ENCODE measurements at places on chromosomes 2 and 18.
A peak's percentile ranks its signal among the peaks of the same experiment; 100 is the strongest.

DNA sequence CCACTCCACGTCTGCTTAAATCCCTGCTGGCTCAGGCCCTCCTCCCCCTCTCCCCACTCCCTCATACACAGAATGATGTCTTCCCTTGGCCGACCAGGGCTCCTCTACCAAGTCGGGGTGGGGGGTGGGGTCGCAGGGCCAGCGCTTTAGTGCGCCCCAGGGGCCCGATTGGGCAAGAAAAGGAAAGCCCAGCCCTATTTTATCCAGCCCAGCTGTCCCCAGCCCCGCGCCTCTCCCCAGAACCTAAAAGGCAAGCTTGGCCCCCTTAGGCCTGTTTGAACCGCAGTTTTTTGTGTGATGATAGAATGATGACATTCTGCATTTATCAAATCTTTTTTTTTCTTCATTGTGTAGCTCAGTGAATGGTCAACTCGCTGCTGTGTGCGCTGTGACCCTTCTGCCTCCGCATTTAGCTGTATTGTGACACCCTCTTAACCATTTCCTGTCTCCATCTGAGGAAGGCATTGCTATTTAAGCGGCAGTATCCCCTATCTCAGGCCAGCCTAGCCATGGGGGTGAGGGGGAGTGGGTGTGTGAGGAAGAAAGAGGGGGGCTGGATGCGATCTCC lies 231.4 kb downstream of the HAUS1 start:
- DNase-seq, result peak; percentile 20

DNA sequence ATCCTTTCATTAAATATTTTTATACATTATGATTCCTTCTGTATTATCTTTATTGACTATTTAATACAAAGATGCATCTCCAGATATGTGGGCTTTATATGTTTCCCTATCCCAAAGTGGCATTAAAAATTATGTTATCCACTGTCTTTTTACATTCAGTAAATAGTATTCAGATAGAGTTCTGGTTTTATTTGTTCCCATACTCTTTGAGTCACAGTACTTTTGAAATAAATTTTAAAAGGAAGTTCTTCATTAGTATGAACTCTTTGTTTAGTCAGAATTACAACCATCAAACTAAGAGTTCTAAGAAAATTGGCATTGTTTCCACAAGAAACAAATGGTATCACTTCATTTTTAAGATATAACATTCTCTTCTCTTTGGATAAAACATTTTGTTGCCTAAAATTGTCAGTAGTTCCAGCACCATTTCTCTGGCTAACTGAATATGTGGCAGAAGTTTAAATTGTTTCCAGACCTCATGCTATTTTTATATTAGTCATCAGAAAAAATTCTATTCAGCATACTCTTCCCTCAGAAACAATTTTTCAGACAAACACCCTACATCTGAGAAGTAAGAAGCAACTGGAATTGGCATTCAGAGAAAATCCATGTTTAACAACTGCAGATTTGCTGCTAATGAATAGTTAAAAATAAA lies 88.5 kb upstream of the COL5A2 start:
- DNase-seq, result peak; percentile 90

- DNase-seq, result no peak
Measured at GRCh38 chr2:144147356-144147755, 372.6 kb downstream of the ZEB2 start.

GRCh38 chr2:163490281-163490680 lies 245.5 kb downstream of the FIGN start:
- DNase-seq, result no peak

DNA sequence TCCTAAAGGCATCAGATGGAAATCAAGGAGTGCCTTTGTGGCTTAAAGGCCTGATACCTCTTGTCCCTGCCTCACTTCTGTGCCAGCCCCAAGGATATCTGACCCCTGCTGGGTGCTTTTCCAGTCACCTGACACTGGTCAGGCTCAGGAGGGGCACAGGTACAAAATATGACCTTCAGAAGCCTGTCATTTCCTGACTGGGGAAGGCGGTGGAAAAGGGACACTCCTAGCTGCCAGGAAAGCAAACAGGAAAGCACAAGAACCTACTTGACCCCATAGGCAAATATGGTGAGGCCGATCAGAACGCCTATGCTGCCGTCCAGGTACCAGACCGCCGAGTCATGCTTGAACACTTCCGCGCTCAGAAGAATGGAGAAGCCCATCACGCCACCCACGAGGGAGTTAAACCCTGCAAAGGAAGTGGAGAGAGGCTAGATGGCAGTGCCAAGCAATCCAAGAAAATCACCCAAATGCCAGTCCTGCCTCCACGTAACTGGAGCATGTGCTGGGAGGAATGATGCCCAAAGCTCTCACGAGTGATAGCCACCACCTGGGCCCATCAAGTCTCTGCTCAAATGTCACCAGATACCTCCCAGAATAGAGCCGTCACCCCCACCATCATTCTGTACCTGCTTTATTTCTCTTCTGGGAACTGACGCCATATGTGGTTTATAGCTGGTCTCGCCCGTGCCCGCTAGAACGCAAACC lies 204.0 kb downstream of the MGAT5 start:
- no peak for DNase-seq

DNA sequence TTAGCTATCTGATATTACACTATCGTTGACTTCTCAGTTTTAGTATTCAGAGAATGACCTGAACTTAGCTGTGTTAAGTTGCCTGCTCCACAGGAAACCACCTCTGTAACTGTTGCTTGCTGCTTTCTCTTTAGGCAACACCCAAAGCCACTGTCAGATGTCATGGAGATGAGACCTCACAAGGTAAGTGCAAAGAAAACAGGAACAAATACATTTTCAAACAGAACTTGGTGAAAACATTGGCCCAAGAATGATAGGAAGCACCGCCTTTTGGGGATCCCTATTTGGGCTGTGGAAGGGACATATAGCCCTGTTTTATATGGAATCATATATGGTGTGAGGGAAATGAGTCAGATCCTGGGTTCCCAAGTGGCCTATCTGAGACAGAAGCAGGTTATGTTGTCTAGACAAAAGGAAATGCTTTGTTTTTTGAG lies 143.4 kb downstream of the UBE2E3 start:
- DNase-seq, result peak; percentile 69

GRCh38 chr2:66255867-66256266 lies 179.1 kb upstream of the MEIS1 start:
- no peak for DNase-seq

- no peak for DNase-seq
Measured at GRCh38 chr18:45012286-45012685, 331.6 kb downstream of the SETBP1 start.

DNA sequence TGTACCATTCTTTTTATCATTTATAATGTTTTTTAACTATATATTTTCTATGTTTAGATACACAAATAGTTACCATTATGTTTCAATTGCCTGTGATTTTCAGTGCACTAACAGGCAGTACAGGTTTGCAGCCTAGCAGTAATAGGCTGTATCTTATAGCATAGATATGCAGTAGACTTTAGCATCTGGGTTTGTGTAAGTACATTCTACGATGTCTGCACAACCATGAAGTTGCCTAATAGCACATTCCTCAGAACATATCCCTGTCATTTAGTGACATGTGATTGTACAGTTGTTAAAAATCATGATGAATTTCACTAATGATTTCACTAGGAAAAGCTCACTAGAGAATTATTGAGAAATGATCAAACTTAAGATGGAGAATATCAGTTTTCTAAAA lies 884.6 kb downstream of the DPP10 start:
- no peak for DNase-seq

Measured in fibroblast of skin of abdomen (primary cell).